ENCODE measurements at places on chromosomes 2 and 18.

- no peak for DNase-seq
Observed at GRCh38 chr2:210356944-210357343, 42.0 kb upstream of the MYL1 start.

GRCh38 chr2:177239932-177240630 lies 24.4 kb downstream of the NFE2L2 start:
- peak; percentile 66 for DNase-seq

DNA sequence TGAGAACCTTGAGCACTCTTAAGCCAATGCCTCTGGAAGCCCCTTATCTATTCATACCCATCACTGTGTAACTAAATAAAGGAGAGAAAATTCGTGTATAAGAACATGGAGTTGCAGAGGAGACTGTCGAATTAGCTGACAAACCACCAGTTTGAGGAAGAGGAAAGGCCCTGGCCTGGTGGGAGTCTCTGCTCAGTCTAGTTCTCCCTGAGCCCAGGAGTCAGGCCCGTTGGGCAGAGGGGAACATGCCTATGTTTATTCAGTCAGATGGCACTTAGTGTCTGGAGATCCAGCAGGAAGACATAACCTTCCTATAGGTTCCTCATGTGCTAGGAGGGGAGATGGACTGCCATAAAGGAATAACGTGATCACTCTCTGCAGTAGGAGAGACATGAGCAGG lies 60.3 kb downstream of the MGAT5 start:
- DNase-seq: no peak

DNA sequence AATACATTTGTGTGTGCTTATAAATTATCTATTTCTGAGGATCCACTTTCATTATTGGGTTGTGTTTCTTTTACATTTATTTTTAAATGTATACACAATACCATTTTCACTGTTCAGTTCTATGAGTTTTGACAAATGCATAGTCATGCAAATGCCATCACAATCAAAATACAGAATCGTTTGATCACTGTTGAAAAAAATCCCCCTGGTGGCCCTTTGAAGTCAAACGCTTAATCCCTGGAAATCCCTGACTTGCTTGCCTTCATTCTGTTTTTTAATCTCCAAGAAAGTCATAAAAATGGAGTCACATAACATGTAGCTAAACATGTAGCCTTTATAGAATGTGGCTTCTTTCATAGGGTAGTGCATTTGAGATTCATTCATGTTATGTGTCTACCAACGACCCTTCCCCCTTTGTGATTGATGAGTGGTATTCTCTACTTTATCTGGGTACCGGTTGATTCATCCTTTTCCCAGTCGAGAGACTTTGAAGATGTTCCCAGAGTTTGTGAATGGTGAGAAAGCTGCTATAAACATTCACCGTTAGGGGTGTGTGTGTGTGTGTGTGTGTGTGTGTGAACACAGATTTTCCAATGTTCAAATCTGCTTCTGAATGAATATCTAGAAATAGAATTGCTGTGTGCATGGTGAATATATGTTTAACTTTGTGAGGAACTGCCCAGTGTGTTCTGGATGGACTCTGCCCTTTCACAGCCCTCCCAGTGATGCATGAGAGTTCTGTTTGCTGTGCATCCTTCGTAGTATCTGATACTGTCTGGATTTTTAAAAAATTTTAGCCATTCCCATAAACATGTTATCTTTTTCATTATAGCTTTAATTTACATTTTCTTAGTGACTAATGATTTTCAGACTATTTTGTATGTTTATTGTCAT lies 173.6 kb downstream of the GALR1 start:
- DNase-seq: no peak

- DNase-seq: peak; percentile 85
Observed at GRCh38 chr2:19362755-19363473, 4.5 kb upstream of the OSR1 start.

DNA sequence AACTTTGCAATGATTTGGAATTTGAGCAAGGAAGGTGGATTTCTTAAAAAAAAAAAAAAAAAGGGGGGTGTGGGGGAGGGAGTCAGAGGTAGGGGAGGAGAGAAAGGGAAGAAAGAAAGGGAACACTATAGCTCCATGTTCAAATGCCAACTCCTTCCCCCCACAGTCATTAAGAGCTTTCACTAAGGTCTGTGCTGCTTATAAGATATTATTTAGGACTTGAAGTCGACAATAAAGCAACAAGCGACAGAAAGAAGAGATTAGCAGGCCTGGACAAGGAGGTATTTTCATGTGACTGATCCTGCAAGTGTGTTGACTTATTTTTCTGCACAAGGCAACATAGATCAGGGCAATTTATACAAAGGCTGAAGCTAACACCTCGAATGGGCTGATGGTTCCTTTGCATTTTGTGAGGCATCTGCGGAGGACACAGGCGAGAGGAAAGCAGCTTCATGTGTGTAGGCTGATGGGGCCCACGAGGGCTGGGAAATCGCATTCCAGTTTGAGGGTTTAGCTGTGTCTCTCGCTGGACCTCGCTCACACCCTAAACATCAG lies 382.0 kb downstream of the SOX11 start:
- no peak for DNase-seq

- DNase-seq: no peak
Observed at GRCh38 chr2:231905026-231905425, 21.2 kb downstream of the NPPC start.

- DNase-seq: peak; percentile 63
Observed at GRCh38 chr2:109128616-109129355, at the start of gene SH3RF3. Gene SH3RF3, plus strand, starts transcription at chr2:109129205.

GRCh38 chr2:120737340-120738101 lies 1.9 kb downstream of the GLI2 start:
- DNase-seq: no peak

DNA sequence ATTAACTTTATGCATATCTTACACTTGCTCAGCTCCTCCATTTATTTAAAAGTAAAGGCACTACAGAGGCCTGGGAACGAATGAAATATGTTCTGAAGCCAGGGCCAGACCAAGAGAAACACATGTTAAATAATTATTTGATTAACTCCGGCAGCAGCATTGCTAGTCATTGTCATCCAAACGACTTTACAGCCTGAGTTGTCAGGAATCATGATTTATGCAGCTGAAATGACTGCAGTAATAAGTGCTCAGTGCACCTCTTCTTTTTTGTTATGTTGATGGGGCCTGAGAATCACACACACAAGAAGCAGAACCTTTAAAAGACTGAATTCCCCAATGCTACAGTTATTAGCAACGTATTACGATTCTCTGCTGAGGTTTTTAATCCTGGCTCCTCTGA lies 58.9 kb downstream of the EPHA4 start:
- no peak for DNase-seq

GRCh38 chr2:107428781-107429180 lies 397.9 kb upstream of the RGPD4 start:
- DNase-seq: no peak

- no peak for DNase-seq
Observed at GRCh38 chr2:8553643-8554042, 128.2 kb upstream of the ID2 start.

GRCh38 chr2:238820916-238821315 lies 27.0 kb upstream of the TWIST2 start:
- peak; percentile 72 for DNase-seq

DNA sequence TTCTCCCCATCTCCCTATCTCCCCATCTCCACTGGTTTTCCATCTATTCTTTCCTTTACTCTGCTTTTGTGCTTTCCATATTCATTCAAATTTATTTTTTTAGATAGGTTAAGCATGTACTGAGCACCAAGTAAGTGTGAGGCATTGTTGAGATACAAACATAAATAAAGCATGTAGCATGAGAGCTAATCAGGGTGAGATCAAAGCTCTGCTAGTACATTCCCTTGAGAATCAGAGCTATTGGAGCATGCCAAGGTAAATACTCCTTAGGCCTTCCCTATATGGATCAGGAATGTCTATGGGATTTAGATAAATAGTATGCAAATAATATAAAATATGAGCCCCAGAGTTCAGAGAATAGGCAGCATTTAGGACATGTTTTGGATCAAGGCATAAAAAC lies 25.3 kb downstream of the BABAM2 start:
- DNase-seq: no peak

- DNase-seq: no peak
Observed at GRCh38 chr2:141041281-141041680, 1089.5 kb downstream of the LRP1B start.

GRCh38 chr18:23209796-23210195 lies 74.5 kb downstream of the CABLES1 start:
- DNase-seq: peak; percentile 32

DNA sequence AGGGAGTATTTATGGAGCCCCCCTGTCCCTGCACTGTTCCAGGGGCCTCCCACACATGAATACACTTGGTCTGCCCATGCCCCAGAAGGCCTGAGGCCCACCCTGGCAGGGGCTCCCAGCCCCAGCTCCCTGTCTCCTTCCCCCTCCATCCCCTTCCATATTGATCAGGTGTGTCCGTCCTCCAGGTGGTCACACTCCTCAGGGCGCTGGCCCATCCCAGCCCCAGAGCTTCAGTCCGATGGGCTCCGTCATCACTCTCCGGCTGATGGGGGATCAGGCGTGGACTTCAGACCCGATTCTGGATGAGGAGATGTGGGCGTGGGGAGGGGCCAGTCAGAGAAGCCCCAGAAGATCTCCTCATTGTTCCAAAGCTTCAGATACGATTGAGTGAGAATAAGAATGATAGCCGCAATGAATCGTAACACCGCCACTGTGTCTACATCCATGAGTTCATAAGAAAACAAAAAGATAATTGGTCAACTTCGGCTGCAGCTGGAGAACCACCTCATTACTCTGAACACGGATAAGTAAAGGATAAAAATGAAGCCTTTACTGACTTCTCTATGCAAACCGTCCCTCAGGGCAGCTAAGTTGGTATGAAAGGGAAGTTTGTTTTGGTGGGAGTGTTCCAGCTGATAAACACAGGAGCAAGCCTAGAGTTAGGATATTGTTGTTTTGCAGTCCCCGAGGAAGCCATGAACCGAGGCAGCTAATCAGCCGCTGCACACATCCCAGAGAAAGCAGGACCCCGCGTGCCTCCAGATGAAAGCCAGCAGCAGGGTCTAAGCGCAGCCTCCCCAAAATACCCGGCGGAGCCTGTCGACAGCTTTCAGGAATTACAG lies 279.5 kb downstream of the NDUFA10 start:
- no peak for DNase-seq

- DNase-seq: no peak
Observed at GRCh38 chr18:46567196-46567595, 89.8 kb downstream of the LOXHD1 start.

GRCh38 chr2:217966423-217967070 lies 36.2 kb downstream of the TNS1 start:
- peak; percentile 35 for DNase-seq

DNA sequence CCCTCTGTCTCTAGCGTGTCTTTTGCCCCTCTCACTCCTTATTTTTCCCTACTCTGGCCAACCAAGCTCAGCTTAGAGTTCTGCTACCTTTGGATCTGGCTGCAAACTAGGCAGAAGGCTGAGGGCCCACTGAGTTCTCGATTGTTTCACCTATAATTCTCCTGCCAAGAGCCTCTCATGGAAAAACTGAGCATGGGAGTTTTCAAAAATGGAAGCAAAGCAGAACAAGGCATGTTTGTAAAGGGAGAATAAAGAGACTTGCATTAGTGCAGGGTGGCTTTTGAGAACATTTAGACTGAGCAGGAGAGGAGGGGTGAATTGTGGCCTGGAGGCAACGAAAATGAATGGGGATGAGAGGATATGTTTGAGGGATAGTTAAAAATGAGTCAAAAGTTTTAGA lies 45.9 kb downstream of the FSHR start:
- DNase-seq: no peak

GRCh38 chr2:106575955-106576354 lies 88.8 kb downstream of the CD8B2 start:
- peak; percentile 27 for DNase-seq

Data from AG10803 (cell line).